ENCODE measurements at places on chromosomes 2 and 18.

DNA sequence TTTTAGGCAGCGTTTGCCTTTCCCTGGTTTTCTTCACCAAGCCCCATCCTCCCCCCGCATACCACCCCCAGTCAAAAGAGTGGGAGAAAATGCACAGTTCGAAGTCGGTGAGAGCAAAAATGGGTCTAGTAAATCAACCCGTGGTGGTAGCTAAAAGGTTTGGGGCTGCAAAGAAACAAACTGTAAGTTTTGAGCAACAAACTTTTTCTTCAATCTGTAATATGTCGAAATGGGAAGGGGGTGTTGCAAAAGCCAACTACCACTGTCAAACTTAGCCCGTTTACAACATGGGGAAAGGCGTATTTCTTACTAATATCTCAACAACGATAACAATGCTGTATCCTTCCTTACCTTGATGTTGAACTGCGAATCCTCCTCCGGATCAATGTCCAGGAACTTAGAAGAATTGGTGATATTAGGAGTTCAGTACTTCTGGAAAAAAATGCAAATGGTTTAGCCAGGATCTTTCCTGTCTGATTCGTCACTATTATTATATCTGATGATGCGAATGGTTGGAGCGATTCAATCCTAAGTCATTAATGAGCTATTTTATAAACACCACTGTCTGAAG lies 2.4 kb upstream of the SATB2 start:
- no peak for DNase-seq

- no peak for DNase-seq
Observed at GRCh38 chr18:36015629-36016028, 43.1 kb downstream of the RMP24 start.

DNA sequence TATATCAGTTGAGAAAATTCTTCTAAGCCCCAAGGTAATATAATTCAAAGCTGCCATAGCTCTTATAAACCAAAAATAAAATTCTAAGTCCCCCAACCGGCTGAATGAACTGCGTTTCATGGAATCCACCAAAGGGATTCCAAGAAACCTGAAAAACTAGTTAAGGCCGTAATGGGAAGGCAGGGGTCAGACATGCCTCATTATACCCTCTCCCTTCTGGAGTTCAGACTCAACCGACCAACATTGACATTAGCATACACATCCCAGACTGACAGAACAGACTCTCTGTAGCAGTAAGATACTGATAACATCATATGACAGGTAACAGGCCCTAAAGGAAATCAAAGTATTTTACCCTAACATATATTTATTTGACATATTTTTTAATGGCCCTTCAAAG lies 31.4 kb upstream of the PHLPP1 start:
- no peak for DNase-seq

DNA sequence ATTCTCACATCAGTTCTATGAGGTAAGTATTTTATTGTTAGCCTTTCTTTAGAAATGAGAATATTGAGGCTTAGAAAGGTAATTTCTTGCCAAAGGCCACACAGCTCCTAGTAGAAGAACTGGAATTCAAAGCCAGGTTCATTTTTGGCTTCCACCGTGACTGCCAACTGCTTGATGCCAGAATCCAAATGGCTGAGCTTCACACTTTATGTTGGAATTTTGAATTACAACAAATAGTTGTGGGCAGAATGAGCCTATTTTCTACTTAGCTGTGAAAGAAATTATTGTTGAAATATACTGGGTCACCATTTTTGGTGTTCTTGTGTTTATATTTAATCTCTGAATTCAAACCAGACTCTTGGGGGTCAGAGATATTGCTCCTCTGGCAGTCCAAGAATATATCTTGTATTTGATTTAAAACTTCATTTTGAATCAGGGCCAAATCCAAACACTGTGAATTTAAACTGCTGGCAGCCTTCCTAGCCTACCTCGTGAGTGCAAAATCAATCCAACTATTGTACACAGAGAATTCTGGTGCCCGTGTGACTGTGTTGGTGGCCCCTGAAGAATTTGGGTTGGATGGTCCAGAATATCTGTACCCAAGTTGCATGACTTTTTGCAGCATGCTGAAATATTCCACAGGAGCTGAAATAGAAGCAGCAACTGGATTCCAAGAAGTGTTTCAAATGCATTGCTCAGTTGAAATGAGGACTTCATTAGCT lies 35.6 kb upstream of the LPIN1 start:
- DNase-seq: no peak

DNA sequence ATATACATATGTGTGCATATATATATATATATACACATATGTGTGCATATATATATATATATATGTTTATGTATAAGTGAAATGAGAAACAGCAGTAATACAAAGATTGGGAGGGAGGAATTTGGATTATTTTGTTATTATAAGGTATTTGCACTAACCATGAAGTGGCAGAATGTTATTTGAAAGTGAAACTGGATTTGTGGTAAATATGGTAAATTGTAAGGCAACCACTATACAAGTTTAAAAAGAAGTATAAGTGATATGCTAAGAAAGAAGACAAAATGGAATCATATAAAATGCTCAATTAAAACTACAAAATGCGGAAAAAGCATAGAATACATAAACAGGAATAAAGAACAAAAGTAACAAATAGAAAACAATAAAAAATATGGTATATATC lies 37.5 kb downstream of the FBXO15 start:
- no peak for DNase-seq

DNA sequence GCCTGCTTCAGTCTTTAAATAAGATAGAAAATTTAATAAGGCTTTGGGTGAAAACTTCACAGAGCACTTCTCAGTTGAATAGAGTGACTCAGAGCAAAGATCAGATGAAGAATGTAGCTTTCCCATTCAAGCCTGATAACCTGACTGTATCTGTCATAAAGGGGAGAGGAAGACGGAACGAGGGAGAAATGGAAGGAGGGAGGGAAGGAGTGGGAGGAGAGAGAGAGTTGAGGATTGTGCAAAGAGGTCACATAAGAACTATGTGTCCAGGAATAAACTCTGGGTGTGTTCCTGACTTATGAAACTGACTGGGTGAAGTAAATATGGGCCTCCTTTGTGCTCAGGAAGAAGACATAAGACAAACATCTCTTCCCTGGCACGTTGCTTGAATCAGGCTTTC lies 385.5 kb downstream of the LPIN1 start:
- DNase-seq: no peak

GRCh38 chr2:57701391-57701791 lies 345.2 kb upstream of the VRK2 start:
- no peak for DNase-seq

- DNase-seq: no peak
Observed at GRCh38 chr2:208253600-208254117, 1.2 kb downstream of the IDH1 start.

GRCh38 chr2:42510191-42510590 lies 16.4 kb upstream of the KCNG3 start:
- DNase-seq: no peak

- DNase-seq: peak; percentile 28
Observed at GRCh38 chr2:18404708-18405107, 155.7 kb downstream of the RDH14 start.
